ENCODE measurements at places on chromosomes 16 and 17.
A peak's percentile ranks its signal among the peaks of the same experiment; 100 is the strongest.

DNA sequence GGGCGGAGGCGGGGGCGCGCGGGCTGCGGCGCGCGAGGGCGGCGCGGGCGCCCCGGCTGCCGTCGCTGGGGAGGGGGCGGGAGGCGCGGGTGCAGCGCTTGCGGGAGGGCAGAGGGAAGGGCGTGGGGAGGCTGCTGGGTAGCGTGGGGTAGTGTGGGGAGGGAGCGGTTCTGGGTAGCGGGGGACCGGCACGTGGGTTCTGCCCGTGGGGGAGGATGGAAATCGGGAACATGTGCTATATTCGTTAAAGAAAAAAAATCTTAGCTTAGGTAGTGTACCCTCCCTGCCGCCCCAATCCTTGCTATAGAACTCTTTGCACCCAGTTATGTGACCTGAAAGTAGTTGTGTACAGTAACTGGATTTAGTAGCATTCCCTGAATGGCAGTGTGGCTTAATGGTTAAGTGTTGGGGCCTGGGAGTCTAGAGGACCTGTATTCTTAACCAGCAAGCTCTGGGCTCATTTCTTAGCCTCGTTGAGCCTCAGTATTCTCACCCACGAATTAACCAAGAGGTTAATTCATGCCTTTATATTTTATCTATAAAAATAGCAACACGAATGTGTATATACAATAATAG, 646 bp downstream of the RABEP1 start:
- DNase-seq: peak; percentile 49

DNA sequence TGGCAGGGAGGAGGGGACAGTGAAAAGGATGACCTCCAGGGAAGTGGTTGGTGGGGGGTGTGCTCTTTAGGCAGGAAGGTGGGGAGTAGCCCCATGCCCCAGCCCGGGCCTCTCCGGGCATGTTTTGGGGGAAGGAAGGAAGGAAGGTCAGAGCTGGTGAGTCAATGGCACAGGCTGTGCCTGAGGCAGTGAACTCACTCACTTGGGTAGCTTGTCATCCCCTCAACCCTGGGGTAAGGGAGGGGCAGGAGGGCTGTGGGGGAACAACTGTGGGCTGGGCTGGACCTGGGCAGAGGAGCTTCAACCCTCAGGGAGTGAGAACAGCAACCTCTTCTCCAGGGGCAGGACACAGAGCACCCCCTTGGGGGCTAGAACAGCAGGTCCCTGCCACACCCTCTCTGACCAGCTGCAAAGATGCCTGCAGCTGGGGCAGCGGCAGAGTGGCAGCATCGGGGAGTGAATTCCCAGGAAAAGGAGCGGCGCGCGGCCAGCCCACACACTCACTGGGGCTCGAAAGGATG, 6.3 kb downstream of the CSF3 start:
- no peak for DNase-seq

DNA sequence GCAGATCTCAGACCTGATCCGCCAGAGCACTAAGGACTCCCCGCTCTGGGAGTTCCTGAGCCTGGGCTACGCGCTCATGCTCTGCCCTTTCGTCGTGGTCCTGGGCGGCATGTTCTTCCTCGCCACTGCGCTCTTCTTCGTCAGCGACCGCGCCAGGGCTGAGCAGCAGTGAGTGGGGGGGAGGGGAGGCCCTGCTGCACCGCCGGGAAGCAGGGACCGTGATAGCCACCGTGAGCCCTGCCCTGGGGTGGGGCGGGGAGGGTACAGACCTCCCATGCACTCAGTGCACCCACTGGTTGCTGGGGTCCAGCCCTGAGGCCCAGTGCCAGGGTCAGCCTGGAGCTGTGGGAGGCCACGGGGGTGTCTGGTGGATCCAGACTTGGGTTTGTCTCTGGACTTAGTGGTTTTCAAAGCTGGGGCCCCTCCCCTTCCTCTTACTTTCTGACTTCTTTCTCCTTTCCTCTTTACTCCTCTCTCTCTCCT, 18.9 kb downstream of the MYBBP1A start:
- DNase-seq: no peak

GRCh38 chr17:53420035-53420641, 402.6 kb upstream of the KIF2B start:
- DNase-seq: no peak

DNA sequence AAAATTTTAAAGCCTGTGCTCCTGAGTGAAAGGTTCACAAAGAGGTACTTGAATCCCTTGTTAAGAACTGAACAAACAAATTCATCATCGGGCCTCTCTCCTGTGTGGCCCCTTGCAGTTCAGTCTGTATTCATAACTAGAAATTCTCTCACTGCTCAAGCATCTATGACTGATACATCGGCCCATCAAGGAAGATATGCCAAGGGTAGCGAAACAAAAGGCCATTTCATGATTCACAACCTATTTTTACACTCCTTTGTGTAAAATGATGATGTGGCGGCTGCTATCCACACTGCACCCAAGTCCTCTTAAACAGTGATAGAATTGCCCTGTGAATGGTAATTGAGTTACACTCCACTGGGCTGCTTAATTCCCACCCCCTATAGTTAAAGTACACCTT, 204.6 kb downstream of the STX8 start:
- DNase-seq: no peak

DNA sequence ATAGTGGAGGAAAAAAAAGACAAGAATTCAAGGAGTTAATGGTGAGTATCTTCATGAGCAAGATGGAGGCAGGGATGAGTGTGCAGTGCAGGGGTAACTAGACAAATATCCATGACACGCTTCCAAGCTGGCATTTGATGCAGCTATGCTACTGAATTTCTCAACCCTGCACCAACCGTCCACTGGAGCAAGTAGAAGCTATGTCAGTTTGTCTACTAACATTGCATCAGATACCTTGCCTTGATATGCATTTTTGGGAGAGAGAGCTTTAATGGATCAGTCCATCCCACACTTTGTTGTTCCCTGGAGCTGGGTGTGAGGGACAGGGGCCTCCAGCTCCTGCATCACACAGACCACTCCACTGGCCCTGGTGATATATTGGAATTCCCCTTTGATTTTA, 16.4 kb downstream of the CCL11 start:
- no peak for DNase-seq

- DNase-seq: no peak
Observed at GRCh38 chr16:28217326-28217725, 5.6 kb upstream of the XPO6 start.

- DNase-seq: no peak
Observed at GRCh38 chr16:50303041-50303604, 36.8 kb downstream of the ADCY7 start.

DNA sequence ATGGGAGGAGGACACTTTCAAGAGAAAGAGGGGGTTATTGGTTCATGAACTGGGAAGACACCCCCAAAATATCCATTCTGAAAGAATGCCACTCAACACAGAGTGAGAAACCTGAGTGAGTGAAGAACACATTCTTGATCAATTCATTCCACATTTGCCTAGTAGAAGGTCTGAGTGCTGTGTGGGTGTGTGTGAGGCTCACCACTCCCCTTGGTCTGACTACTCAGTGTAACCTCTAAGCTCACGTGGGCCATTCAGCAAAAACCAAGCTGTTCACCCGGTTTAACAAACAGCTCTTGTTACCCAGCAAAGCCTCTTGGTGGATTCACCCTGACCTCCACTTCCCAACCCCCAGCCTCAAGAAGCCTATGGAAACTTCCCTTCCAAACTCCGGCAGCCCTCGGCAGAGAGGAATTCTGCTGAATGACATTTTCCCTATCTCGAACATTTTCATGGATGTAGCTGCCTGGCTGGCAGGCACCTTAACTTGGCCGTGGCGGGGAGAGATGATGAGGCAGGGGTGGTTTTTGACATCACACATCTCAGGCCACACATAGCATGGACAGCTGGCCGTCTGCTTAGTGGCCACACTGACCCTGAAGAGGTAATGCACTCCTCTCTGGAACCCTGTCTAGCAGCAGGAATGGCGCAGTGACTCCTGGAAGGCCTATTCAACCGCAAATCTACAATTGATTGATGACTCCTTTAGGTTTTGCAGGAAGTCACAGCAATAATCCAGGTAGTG, 11.6 kb downstream of the ST6GALNAC1 start:
- no peak for DNase-seq

GRCh38 chr17:83183145-83183948, 103.9 kb downstream of the METRNL start:
- no peak for DNase-seq

DNA sequence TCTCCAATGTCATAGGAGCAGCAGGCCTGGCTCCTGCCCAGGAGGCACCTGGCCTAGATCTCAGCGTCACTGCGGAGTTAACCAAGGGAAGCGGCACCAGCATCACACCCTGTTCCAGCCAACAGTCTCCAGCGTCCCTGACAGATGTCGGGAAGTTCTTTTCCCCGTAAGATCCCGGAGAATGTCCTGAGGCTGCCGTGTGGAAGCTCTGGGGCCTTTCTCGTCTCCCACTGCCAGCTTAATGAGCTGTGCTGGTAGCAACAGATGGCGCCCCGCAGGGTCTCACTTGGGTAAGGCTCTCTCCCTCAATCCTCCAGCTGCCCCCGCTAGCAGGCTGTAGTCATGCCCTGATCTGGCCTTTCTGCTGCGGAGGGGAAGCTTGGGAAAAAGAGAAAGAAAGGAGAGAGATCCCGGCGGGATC, 57.5 kb downstream of the MARCHF10 start:
- DNase-seq: no peak

- DNase-seq: no peak
Observed at GRCh38 chr17:12310811-12311210, 290.1 kb downstream of the MAP2K4 start.

- peak; percentile 26 for DNase-seq
Observed at GRCh38 chr17:70622368-70623260, 453.3 kb downstream of the KCNJ2 start.

GRCh38 chr16:69270831-69271230, 40.3 kb upstream of the VPS4A start:
- no peak for DNase-seq

DNA sequence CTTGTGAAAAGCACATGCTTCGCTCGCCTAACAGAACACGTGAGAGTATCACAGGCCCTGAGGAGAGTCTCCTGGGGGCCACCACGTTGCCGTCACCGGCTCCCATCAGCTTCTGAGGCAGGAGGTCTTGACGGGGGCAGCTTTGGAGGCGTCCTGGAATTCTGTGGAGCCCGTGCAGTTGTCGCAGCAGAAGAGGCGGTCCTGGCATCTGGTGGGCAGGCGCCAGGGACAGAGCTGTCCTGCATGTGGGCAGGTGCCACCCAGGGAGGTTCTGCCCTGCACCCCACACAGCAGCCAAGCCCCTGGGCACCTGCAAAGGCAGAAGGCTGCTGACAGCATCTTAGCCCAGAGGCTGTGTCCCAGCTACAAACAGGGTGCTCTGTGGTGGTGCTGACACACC, 99.0 kb upstream of the CREBBP start:
- DNase-seq: no peak

GRCh38 chr17:82947051-82947991, 107.5 kb upstream of the ZNF750 start:
- DNase-seq: no peak

DNA sequence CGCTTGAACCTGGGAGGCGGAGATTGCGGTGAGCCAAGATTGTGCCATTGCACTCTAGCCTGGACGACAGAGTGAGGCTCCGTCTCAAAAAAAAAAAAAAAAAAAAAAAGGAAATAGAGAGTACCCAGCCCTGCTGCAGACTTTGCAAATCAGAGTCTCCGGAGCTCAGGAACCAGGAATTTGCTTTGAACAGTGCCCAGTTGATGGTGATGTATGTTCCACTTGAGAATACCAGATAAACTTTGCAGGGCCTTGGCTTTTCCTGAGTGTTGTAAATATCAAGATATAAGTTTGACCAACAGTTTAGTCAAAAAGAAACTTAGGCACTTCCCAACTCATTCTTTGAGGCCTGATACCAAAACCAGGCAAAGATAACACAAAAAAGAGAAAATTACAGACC, 30.6 kb upstream of the MAP3K14 start:
- no peak for DNase-seq

GRCh38 chr16:57624806-57625500, 3.5 kb upstream of the ADGRG1 start:
- DNase-seq: no peak

- DNase-seq: peak; percentile 86
Observed at GRCh38 chr17:77451245-77451893, 310.6 kb downstream of the SEC14L1 start.

DNA sequence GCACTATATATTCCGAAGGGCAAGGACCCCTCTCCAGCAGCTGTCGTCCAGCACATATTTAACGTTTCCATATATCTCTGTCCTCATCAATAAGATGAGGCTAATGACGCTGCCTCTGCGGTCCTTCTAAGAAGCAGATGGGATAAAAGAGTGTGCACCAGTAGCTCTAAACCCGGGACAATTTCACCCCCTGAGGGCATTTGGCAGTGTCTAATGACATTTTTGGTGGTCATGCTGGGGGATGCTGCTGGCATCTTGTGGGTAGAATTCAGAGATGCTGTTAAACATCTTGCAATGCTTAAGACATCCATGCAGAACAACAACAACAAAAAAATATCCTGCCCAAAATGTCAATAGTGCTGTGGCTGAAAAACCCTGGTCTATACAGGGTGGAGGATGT, 372.9 kb downstream of the CDH13 start:
- DNase-seq: no peak

DNA sequence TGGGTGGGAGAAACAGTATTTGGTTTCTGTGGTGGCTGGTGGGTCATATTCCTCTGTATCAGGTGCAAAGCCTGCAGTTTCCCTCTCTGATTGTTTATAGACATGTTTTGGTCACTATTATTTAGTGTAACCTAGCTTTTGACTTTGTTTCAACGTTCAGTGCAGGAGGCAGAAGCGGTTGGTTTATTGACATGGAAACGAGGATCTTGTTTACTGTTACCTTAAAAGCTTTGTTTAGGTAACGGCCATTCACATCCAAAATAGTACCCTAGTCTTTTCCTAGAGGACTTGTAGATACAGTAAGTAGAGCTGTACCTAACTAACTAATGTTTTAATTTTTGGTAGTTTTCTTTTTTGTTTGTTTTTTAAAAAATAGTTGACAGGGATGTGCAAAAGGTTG, 3.5 kb downstream of the MSI2 start:
- DNase-seq: no peak

All from activated T-cell treated with anti-CD3 and anti-CD28 coated beads, Interleukin-2, amount 50 U/mL, for 48 hours (primary cell).